ENCODE measurements at places on chromosomes 6 and 20. TPM values are rescaled to one million over a fixed set of nuclear protein-coding genes. Genes with fewer than 3 reads are reported as not detected.

Gene OR5V1
- total RNA-seq, result not detected

Gene KHDC1
- total RNA-seq, result 1.5 TPM

Gene ANKRD66
- not detected for total RNA-seq

Gene TOX2
- 11.8 TPM for total RNA-seq

Gene WFDC2
- not detected for total RNA-seq

Gene VWA7
- total RNA-seq, result 0.29 TPM

Gene SNRPB2
- 104 TPM for total RNA-seq

Gene PRR18
- not detected for total RNA-seq

Gene GUCA1A
- total RNA-seq, result not detected

Gene TRAPPC3L
- 0.13 TPM for total RNA-seq

Gene FABP7
- total RNA-seq, result not detected

Gene TNFRSF6B
- 13.2 TPM for total RNA-seq

Gene C2
- not detected for total RNA-seq
